ENCODE measurements at places on chromosomes 6 and 20.

- DNase-seq: no peak
Observed at GRCh38 chr6:118771253-118771652, 119.9 kb upstream of the CEP85L start.

DNA sequence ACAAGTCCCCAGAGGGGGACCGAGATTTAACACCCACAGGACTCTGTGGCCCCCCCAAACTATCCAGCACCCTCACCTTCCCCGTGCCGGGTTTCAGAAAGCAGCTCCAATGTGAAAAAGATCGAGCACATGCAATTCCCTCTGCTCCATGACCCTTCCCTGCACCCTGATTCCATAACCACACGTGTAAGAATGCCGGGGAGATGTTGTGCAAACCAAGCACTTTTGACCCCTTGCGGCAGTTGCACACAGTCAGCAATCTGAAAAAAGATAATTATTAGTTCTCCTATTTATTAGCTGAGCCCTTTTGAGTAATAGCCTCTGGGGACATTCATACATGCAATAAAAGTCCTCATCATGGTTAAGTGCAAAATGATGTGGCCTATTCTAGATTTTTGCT, 13.0 kb downstream of the FOXQ1 start:
- DNase-seq: no peak

DNA sequence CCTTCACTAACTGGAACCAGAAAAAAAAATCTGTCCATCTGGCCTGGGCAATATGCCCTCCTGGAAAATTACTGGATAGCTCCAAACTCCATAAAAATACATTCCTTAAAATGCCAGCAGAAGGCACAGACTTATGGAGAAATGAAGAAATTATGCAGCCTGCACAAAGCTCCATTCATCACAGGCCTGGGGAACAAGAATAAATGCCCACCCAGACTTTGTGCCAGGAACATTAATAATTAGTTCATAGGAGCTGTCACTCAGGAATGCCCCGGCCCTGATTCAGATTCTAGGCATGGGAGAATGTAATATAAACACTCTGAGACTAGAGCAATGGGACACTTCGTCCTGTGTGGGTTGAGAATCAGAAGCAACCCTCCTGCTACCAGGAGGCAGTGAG, 199.3 kb downstream of the OTOR start:
- no peak for DNase-seq

DNA sequence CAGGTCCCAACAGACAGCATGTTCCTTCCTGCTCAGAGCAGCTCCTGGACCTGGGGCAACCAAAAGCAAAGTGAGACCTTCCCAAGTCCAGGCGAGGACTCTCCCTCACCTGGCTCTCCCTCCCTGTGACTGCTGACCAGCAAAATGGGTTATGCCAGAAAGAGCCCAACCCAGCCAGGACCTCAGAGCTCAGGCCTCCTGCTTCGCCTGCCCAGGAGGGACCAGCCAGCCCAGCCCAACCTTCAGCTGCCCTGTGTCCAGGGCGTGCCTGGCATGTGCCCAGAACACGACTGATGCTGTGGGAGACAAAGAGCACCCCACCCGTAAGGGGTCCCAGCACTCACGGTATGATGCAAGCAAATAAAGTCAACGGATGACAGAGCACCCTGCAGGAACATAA, 74.0 kb upstream of the CST7 start:
- DNase-seq: no peak

GRCh38 chr20:24160563-24161281, 172.1 kb upstream of the GGTLC1 start:
- peak; percentile 58 for DNase-seq
